ENCODE measurements at places on chromosomes 5 and 9.

- no peak for DNase-seq
Measured at GRCh38 chr5:109700516-109701153, 10.9 kb downstream of the MAN2A1 start.

DNA sequence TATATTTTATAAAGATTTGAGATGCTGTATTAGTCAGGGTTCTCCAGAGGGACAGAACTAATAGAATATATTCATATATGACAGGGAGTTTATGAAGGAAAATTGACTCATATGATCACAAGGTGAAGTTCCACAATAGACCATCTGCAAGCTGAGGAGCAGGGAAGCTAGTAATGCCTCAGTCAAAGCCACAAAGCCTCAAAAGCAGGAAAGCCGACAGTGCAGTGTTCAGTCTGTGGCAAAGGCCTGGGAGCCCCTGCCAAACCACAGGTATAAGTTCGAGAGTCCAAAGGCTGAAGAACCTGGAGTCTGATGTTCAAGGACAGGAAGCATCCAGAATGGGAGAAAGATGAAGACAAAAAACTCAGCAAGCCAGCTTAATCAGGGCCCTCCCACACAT, 382.2 kb downstream of the LRRC70 start:
- no peak for DNase-seq

DNA sequence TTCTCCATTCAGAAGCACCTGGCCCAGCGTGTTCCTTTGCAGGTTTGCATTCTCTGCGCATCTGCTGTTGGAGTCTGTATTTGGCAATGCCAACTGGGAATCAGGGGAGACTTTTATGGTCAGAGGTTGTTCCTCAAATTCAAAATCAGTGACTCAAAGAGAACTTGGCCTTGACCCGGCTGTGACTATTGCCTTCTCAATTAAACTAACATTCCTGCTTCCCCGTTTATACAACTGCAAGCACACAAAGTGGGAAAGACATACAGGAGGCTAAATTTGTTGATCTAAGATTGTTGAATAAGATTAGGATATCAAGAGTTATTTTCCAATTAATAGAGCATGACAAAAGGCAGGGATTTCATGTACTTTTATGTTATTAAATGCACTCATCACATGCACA, 402.4 kb upstream of the IRX2 start:
- DNase-seq: no peak

DNA sequence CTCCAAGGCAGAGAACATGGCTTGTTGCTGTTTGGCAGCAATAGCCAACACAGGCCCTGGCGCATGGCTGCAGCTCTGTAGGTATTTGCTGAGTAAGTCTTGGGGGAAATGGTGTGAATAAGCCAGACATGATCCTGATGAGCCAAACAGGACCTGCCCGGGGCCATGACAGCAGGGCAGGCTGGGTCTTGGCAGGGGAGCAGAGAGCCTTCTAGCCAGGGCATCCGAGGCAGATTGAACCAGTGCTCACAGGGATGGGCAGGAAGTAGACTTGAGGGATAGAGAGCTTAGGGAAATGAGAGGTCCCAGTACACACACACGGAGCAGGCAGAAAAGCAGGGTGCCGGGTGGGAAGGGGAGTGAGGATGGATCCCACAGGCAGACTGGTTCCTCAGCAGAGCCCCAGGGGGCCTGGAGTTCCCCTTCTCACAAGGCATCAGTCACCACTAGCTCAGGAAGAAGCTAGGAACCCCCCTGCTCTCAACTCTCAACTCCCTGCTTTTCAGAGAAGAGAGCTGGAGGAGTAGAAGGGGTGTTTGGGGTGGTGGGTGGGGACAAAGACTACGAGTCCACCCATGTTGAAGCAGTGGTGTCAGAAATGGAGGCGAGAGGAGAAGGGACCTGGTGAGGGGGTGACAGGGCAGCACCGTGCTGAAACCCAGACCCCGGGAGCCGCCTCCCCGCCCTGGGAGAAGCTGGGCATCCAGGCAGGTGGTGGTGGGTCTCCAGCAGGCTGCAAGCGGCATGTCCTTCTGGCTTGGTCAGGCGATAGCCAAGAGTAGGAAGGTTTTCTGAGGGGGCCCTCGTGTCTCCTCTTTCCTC, 111.1 kb downstream of the RGS3 start:
- no peak for DNase-seq

GRCh38 chr5:38208782-38209378, 49.5 kb upstream of the EGFLAM start:
- DNase-seq: no peak
